ENCODE measurements at places on chromosomes 16 and 17.

DNA sequence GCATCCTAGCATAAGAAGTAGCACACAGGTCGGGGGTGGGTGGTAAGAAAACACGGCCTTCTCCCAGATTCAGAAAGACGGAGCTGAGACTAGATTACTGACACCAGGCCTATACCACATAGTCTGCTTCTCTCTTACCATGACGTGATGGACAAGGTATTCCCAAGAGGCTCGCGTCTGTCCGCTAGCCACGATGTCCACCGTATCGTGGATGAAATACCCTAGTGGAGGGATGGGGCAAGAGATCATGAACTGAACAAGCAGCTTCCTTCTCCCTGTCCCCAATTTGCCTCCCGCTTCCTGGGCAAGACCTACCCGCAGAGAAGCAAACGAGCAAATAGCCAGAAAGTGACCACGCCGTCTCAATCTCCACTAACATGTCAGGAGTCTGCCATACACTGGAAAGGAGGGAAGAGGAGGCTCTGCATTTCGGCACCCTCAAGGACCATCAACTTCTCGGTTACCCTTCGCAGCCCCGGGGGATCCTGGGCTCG lies 820 bp downstream of the TLCD1 start:
- no peak for DNase-seq

DNA sequence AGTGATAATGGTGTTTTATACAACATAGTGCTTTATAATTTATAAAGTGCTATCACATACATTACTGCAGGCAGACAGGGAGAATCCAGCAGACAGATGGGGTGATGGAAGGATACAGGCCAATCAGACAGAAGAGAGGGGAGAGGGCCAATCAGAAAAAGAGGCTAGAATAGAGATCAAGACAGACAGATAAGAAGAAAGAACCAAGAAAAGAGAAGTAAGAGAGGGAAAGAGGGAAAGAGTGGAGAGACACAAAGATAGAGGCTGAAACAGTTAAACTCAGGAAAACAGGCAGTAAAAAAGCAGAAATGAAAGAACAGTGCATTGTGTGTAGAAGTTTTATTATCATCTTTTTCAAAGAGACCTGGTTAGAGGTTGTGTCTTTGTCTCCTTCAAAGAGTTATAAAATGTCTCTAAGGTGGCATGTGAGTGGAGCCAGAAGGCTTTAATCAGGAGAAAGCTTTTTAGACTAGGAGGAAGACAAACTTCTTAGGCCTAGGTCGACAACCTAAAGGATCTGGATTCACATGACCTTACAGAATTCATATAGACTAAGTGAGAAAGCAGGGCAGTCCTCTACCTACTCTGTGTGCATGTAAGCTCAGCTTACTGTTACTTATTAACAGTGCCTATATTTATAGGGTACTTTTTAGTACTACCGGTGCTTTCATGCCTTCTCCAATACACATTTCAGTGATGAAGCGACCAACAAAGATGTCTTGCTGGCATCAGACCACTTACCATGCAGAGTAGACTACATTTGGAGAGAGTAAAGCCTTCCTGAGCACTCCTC lies 8.3 kb upstream of the CHD3 start:
- no peak for DNase-seq

DNA sequence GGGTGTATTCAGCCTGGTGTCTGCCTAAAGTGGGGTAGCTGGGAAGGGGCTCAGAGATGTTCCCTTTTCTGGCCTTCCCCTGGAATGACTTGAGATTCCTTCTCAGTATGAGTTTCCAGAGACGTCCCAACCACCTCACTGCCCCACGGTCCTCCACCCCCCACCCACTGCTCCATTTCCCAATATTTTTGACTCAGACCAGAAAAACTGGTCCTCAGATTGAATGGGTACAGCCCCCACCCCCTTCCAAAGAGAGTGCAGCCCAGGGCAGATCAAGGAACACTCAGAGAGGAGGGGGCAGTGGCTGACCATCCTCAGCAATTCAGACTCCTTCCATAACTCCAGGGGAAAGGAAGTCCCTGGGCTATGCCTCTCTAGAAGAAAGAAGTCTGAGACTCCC lies 3.2 kb downstream of the ACLY start:
- DNase-seq, result no peak

DNA sequence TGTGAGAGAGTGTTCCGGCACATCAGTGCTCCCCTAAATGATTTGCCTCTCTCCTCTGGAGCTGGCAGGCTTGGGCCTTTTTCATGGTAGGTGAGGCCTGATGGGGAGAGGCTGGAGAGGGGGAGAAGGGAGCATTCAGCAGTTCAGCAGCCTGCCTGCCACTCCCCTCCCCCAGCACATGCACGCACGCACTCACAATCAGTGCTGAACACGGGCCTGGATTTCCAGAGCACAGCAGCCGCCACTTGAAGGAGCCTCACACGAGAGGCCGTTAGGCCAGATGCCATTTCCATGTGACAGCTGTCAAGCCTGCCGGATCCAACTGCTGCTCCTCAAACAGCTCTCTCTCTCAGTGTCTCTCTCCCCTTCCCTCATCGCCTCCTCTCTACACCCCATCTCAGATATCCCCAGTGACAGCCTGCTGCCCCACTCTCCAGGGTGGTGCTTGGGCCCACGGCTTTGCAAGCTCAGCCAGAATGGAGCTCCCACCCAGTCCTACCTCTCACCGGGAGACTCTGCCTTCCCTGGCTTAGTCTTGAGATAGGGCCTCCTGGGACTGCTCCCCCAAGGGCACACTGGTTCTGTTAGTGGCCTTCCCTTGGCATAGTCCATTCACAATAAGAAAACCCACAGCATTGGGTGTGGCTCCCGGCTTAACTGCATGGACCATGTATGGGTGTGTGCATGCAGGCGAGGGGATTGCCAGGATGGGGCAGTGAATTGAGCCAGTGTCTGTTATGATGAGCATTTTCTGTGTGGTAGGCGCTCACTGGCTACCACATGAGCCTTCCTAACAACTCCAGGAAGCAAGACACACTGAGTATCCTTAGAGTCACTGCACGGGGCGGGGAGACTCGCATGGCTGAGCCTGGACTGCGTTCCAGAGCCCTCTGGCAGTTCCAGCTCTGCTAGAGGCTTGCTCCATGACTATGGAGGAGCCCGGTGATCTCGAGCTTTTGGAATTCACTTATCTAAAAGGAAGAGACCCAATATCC lies 226.2 kb downstream of the CCDC182 start:
- DNase-seq, result no peak

DNA sequence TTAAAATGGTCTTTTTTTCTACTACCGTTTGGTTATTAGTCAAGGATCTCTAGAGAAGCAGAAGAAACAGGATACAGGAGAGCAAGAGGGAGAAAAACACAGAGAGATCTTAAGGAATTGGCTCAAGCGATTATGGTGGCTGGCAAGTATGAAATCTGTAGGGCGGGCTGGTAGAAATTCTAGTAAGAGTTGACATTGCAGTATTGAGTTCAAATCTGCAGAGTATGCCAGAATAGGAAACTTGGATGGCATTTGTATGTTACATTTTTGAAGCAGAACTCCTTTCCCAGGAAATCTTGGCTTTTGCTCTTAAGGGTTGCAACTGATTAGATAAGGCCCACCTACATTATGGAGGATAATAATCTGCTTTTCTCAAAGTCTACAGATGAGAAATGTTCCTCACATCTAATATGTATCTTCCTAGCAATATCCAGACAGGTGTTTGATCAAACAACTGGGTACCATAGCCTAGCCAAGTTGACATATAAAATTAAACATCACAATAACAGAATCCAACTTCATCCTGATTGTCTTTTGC lies 4.0 kb downstream of the KCNJ16 start:
- DNase-seq, result no peak

DNA sequence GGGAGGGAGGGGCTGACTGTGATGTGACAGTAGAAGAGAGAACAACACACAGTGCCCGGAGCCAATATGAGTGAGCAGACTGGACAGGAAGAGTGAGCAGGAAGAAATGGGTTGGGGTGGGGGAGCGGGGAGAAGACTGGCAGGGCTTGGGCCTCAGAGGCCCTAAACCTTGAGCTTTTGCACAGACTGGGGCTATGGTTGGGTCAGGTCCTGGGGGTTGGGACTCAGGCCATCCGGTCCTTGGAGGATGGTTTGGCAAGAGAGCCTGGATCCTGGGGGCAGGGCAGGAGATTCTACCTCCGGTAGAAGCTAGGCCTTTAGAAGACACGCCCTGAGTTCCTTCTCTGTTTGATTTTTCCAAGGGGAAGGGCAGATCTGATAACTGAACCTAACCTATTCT lies 1.1 kb downstream of the CAMTA2 start:
- DNase-seq, result no peak

- no peak for DNase-seq
Observed at GRCh38 chr16:10658943-10659342, 35.8 kb downstream of the TEKT5 start.

- DNase-seq, result no peak
Observed at GRCh38 chr17:75959051-75959838, 18.4 kb upstream of the FBF1 start.

- no peak for DNase-seq
Observed at GRCh38 chr16:62079236-62079635, 43.0 kb upstream of the CDH8 start.

- DNase-seq, result no peak
Observed at GRCh38 chr17:47895347-47895855, 635 bp upstream of the SP2 start.

DNA sequence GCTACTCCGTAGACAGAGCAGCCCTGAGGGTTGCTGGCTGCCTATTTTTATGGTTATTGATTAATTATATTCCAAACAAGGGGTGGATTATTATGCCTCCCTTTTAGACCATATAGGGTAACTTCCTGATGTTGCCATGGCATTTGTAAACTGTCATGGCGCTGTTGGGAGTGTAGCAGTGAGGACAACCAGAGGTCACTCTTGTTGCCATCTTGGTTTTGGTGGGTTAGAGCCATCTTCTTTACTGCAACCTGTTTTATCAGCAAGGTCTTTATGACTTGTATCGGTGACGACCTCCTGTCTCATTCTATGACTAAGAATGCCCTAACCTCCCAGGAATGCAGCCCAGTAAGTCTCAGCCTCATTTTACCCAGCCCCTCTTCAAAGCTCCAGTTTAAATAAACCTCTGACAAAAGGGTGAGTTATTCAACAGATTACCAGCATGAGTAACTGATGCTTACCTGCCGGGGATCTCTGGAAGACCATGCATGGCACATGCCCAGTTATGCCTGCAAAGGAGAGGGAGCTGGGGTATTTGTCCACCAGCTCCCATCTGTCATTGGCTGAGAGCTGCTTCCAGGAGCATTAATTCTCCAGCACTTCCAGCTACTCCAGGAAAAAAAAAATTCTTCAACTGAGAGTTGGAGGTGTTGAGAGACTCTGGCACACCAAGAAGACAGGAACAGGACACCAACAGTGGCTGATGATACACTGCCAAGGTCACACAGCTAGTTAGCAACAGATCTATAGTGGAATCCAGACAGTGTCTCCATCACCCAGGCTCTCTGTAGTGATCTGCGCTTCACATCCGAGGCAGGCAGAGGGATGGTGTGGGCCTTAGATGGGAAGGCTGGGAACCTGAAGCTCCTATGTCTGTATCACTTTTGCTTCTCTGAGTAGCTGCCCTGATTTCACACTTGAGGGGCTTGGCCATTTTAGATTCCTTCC lies 36.6 kb upstream of the IL21R start:
- no peak for DNase-seq

DNA sequence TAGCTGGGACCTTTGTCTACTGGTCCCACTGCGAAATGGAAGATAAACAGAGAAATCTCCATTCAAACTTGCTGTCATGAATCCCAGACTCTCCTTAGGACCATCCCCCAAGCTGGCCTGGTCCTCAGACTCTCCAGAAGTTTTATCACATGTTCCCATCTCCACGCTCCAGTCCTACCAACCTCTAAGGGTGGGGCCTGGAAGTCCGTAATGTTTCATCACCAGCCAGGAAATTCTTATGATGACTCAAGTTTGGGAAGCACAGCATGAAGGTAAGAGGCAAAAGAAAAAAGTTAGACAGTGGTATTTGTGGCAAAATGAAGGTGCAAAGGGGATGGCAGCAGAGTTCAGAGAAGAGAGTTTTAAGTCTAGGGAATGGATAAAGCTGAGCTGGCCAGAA lies 52.7 kb downstream of the ZNF18 start:
- DNase-seq, result no peak

- no peak for DNase-seq
Observed at GRCh38 chr16:62821824-62822223, 785.6 kb upstream of the CDH8 start.

DNA sequence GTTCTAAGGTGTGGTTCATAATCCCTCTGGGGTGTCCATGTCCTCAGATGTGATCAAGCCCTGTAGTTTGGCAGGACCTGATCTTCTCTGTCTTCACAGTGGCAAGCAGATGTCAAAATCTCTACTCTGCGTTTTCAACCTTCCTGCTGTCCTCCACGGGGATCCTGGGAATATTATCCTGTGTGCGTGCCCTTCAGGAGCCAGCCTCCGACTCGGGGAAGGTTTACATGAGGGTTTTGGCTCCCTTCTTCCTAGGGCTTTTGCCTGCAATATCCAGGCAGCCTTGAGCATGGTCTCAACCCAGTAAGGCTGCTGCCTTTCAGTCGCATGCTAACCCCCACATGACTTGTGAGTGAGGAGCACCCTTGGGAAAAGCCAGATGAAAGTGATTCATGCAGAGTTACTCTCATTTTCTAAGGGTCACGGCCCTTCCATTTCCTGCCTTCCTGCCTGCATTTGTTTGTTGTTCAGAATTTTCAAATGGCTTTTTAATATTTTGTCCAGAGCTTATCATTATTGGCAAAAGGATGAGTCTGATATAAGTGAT lies 202.2 kb upstream of the CHMP6 start:
- DNase-seq, result peak; percentile 97

DNA sequence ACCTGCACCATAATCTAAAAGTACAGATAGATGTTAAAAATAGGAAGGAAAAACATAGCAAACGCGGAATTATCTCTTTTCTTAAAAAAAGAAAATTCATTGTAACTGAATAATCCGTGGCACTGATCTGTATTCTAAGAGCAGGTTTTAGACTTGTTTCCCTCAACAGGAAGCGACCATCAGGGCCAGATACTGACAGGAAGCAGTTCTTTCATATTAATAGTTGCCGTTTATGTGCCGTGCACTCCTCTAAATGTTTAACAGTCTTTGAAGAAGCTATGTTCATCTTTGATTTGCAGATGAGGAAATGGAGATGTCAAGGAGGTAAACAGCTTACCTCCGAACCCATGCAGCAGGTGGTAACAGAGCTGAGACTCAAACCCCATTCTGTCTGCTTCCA lies 23.6 kb downstream of the DYNLRB2 start:
- DNase-seq, result no peak

- no peak for DNase-seq
Observed at GRCh38 chr17:31534223-31534888, 142.9 kb downstream of the RAB11FIP4 start.

- DNase-seq, result no peak
Observed at GRCh38 chr17:64073771-64074703, 53.6 kb upstream of the ICAM2 start.

GRCh38 chr17:9802294-9802693 lies 10.9 kb upstream of the DHRS7C start:
- DNase-seq, result no peak
